ENCODE measurements at places on chromosomes 4 and X.
A peak's percentile ranks its signal among the peaks of the same experiment; 100 is the strongest.

DNA sequence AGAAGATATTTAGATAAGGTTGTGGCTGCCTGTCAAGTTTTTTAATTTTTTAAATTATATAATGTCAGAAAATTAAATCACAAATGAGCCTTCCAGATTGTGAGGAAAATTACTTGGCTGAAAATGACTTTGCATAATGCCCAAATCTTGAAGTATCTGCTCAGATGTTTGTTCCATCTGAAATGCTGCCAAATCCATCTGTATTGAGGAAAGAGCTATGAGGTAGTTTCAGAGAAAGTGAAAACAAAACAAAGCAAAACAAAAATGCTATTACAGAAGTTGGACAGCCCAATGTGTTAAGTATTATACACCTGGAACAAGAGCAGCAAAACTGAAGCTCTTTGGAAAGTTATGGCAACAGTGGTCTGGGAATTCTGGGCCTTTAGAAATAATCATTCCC lies 23.3 kb upstream of the GUCY1B1 start:
- no peak for DNase-seq

DNA sequence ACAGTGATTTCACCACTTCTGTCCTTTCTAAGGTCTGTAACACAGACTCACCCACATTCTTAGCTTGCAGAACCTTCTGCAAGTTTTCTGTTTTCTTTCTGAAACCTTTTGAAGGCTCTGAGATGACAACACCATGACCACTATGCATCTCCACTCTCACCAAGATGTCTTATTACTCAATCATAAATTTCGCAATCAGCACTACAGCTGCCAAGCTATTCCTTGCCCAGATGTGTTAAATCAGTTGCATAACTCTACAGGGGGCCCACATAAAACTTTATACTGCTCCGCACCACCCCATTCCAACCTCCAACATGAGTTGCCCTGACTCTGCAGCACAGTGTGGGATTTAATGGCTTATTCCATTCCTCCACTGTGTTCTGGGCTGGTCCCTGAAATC lies 229.9 kb downstream of the COL25A1 start:
- DNase-seq = no peak

- DNase-seq = no peak
Observed at GRCh38 chr4:12118651-12119213, 690.0 kb upstream of the HS3ST1 start.

- no peak for DNase-seq
Observed at GRCh38 chrX:12896935-12897334, 9.5 kb upstream of the TLR8 start.

- DNase-seq = no peak
Observed at GRCh38 chrX:40966213-40966820, 118.9 kb upstream of the USP9X start.

DNA sequence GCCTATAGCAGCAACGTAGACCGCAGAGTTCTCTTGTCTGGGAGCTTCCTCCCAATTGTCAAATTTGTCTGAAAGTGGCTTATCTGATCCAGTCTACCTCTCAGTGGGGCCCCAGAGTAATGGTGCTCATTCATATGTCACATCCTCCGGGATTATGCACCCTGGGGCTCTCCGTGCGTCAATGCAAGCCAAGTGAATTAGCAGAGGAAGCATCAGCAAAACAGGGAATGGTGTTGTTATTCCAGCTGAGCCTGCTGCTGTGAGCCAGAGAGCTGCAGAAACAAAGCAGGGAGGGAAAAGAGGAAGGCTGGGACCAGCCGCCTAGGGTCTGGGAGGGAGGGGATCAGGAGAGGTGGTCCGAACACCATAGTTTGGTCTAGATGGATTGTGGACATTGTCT lies 95.2 kb downstream of the CLNK start:
- DNase-seq = no peak

DNA sequence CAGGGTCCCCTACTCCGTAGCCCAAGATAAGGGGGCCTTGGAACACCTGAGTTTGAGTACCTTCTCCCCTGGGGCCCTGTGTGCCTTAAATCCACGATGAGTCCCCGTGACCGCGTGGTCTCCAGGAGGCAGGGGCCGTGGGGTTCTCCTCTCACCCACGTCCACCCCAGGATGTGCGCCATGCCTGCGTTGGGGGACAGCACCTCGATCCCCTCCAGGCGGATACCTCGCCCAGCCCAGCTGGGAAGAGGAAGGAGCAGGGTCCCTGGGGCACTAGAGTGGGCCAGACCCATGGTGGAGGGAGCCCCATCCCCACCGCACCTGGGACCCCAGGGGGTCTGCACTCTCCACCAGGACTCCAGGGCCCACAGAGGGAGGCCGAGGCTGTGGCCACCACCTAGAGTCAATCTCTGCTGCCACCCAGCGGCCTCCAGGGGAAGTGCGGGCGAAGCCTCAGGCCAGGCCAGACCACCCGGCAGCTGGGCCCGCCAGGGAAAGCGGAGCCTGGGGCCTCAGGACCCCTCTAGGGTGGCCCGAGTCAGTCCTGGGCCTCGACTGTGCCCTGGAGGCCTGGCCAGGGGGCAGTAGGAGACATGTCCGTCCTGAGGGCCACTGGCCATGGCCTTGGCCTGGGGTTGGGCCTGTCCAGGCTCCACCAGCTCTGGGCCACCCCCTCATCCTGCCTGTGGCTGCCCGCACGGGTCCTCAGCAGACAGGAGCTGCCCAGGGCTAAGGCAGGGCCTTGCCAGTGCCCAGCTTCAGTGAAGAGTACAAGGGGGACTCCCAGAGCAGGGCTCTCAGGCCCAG lies 55.0 kb downstream of the FAM53A start:
- DNase-seq = peak; percentile 32

DNA sequence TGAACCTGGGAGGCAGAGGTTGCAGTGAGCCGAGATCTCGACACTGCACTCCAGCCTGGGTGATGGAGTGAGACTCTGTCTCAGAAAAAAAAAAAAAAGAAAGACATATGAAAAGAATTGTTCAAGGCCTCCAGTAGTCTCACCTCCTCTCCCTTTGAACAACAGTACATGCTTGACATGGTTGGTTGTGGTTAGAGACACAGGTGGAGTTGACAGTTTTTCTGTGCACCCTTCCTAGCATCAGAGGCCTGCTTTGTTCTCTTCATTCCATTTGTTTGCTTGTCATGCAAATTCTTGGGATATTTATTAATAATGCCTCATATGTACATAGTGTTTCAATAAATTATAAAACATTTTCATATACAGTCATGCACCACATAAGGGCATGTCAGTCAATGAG lies 18.3 kb upstream of the PDCL2 start:
- DNase-seq = no peak

DNA sequence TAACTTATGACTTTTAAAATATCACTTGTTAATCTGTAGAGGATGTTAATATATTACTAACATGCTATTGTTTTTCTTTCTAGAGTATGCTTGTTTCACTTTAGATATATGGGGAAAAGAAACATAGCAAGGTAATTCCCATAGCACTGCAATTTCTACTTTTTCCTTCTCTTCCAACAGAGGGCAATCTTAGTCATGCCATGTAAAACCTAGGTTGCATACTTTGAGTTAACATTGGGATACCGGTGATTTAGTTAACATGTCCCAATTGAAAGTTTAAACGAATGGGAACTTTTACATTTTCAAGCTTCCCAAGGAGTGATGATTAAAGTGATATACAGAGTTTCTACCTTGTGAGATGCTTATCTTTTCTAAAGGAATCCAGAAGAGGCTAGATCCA lies 89.4 kb upstream of the IL13RA1 start:
- no peak for DNase-seq

DNA sequence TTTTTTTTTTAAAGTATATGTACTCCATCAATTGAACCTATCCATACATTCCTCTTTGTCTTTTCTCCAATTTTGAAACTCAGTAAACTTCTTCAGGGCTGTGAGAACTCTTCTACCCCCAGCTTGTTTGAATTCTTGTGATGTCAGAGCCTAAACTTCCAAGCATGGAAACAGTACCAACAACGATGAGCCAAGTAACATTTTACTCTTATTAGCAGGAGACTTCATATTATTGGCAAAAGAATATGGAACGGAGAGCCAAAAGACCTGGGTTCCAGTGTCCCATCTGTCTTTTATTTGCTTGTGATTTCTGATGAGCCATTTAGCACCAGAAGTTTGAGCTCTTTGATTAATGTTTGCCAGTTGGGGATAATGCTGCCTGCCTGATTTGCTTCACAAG lies 5.3 kb downstream of the DIAPH2 start:
- DNase-seq = no peak

DNA sequence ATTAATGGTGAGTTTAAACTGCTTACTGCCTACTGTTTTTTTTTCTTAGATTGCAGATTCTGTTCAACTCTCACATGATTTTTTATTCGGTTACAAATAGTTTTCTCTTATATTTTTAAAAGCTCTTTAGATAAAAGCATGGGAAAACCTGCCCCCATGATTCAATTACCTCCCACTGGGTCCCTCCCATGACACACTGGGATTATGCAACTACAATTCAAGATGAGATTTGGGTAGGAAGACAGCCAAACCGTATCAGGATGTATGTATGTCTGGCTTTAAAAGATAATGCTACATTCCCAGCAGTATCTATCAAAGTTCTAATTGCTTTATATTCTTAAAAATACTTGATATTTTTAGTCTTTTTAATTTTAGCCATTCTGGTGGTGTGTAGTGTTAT lies 131.5 kb downstream of the JADE1 start:
- no peak for DNase-seq

DNA sequence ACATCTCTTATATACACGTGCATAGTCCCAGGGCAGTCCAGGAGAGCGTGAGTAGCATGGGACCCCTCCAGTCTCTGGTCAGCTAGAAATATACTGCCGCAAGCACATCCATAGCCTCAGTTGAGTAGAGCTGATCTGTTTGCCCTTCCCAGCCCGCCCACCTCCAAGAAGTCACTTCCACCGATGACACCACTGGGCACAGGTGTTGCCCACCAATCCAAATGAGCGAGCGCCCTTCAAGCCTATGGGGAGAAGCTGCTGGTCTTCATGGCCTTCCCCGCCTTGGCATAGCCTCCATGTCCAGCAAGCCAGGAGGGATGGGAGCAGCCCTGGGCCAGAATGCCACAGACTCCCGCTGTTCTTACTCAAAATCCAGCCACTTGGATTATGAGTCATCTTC lies 10.2 kb downstream of the DUSP9 start:
- DNase-seq = no peak

- no peak for DNase-seq
Observed at GRCh38 chr4:64564126-64564525, 154.9 kb upstream of the TECRL start.

DNA sequence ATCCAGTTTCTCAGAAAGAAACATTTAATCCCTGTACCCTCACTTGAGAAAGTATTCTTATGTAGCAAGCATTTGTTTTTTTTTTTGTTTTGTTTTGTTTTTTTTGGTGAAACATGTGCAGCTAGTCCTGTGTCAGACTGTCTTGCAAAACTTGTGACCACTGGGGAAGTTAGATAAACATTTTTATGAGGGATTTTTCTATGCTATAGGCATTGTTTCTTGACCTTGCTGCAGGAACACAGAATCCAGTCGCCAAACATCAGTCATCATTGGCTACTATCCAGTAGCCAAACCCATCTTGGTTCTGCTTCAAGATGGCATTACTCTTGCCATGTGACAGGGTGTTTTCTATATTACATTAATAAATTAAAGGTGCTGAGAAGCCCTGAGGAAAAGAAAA lies 7.7 kb upstream of the MAPK10 start:
- no peak for DNase-seq

GRCh38 chr4:74197080-74197479 lies 39.2 kb downstream of the MTHFD2L start:
- no peak for DNase-seq

- DNase-seq = no peak
Observed at GRCh38 chrX:116749943-116750342, 287.2 kb upstream of the CT83 start.

DNA sequence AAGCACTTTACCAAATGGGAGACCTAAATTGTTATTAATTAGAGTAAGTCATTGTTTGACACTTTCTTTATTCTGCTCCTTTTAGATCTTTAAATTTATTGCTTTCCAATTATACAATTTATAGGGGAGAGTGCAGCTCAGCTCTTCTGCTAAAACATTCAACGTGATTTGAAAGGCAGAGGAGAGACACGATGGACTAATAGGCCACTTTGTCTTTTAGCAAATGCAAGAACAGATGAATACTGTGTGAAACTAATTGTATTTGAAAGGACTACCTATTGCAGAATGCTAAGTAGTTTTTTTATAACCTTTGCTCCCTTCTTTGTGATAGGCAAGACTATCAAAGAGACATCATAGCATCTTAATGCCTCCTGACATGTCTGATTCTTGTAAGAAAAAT lies 320.4 kb upstream of the KLF3 start:
- no peak for DNase-seq

- no peak for DNase-seq
Observed at GRCh38 chr4:83207497-83208101, 77.0 kb downstream of the COQ2 start.

- no peak for DNase-seq
Observed at GRCh38 chrX:18792828-18793227, 85.4 kb downstream of the PPEF1 start.

GRCh38 chr4:118754890-118755289 lies 69.7 kb downstream of the METTL14 start:
- DNase-seq = no peak

GRCh38 chrX:122026665-122027064 lies 979.3 kb downstream of the GLUD2 start:
- no peak for DNase-seq

DNA sequence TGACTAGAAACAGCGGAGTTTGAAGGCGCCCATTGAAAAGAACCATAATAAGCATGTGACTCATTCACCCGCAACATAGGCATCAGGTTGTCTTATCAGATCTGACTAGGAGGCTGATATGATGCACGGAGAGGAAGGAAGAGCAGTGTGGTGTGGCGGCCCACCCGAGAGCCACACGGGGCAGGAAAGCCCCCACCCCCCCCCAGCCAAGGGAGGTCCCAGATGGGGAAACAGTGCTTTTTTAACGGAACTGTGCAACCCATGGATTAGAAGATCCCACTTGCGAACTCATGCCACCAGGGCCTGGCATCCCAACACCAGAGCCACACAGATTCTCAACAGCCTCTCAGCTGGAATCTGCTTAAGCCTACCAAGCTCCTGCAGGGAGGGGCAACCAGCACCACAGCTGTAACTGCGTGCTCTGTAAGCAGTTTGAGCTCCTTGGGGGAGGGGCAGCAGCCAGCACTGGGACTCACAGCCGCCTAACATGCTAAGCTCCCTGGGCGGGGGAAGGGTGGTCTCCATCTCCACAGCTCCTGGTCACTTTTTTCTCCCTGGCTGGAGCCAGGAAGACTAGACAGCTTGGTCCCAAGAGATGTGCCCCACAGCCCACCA lies 466.2 kb downstream of the PDGFC start:
- no peak for DNase-seq
